Activated T-helper 9 cell treated with anti-CD3 and anti-CD28 coated beads, Interleukin-2, amount 50 U/mL, for 16 hours (primary cell): ENCODE measurements at places on chromosomes 5 and 9.

- DNase-seq: no peak
These were observed 53.7 kb downstream of the KDM4C start for GRCh38 chr9:6811436-6811835.

DNA sequence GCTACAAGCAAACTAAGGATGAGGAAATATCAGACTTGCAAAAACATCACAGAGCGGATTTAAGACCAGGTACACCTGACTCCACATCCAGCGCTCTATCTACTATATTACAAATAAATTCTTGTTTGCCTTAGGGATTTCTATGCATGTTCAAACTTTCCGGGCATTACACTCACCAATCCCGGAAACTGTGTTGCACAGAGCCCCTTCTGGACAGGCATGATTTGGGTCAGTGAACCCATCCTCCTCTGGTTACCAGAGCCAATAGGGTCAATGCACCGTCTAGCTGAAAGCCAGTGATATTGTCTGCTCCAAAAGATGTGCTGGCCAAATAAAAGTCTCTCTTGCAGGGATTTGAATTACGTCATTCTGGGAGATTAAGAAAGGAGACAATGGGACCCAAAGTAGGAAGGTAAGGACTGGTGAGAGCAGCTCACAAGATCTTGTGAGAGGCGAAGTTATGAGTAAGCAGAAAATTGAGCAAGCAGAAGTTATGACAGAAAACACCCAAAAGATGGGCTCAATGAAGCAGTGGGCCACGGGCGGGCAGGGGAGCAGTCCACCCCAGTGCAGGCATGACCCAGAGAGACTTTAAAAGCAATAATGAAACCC, 155.8 kb upstream of the RAI14 start:
- no peak for DNase-seq

- DNase-seq: no peak
These were observed 37.4 kb downstream of the CCDC125 start for GRCh38 chr5:69295088-69295754.

DNA sequence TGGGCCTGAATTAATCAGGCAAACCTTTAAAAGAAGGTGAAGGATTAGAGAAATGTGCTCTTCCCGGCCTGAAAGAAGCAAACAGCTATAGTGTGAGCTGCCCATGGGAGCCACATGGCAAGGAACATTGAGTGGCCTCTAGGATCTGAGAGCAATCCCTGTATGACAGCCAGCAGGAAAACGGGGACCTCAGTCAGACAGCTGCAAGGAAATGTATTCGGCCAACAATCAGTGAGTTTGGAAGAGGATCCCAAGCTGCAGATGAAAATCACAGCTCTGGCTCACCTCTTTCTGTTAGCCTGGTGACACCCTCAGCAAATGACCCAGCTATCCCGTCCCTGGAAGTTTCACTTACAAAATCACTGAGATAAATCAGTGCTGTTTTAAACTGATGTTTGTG, 309.2 kb downstream of the SH3GL2 start:
- DNase-seq: no peak

GRCh38 chr5:3163626-3164025, 412.1 kb upstream of the IRX2 start:
- DNase-seq: no peak

DNA sequence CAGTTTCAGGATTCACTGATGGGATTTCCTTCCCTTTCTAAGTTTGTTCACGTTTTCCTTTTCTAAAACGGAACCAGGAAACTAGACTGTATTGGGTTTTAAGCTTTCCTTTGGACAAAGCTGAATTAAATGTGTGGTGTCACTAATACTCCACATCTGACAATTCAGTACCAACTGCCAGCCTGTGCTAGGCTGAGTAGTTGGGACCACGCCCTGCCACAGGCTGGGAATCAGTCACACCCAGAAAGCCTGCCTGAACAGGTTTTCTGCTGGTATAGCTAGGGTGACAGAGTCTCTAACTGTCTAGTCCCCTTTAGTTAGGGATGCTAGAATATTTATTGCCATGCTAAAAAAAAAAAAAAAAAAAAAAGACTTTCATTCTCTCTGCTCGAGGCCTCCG, 15.6 kb downstream of the SPACA9 start:
- DNase-seq: no peak

- no peak for DNase-seq
These were observed 33.0 kb downstream of the GADD45G start for GRCh38 chr9:89637787-89638186.

GRCh38 chr5:81292130-81292529, 9.3 kb upstream of the ZCCHC9 start:
- DNase-seq: no peak

- DNase-seq: no peak
These were observed 54.3 kb downstream of the SLC46A2 start for GRCh38 chr9:112836394-112836793.

- no peak for DNase-seq
These were observed 19.9 kb downstream of the ENHO start for GRCh38 chr9:34502891-34503290.

DNA sequence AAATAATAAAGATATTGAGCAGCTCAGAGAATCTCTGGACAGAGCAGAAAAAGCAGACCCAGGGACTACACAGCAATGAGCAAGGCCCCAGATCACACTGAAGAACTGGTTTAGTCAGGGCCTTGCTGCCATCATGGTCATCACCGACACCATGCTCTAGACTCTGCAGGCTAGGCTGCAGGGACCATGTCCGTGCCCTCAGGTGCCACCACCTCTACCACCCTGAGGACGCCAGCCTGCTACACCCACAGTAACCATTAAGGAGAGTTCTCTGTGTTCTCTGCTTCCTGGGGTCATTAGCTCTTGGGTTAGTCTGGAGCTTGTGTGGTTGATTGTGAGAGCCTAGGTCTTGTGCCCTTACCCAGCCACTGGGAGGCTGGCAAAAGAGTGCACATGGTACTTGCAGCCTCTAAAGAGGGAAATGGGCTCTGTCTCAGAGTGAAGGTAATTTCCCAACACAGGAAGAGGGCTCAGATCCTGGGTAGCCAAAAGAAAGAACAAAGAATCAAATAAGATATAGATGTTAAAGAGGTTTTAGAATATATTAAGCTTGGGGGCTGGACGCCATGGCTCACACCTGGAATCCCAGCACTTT, 31.9 kb upstream of the JADE2 start:
- no peak for DNase-seq

DNA sequence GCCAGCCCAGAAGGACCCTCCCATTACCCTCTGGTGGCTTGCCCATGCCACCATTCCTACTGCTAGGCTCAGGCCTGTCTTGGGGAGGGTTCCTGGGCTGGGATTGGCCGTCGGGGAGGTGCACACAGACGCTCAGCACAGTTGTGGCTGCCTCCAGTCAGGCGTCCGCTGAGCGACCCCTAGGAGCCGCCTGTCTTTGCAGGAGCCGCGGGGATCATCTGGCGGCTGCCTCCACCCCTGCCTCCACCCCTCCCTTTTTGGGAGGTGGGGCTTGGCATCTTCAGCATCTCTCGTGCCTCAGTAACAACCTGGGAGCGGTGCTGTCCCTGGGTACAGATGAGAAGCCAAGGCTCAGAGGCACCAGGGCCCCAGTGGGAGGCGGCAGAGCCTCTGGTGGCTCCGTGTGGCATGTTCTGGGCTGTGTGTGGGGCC, 39.6 kb downstream of the RXRA start:
- DNase-seq: no peak

- DNase-seq: no peak
These were observed 1028.5 kb downstream of the NR2F1-AS1 start for GRCh38 chr5:92552206-92553160.

- DNase-seq: no peak
These were observed 335.5 kb downstream of the FBXL7 start for GRCh38 chr5:15835514-15835913.

DNA sequence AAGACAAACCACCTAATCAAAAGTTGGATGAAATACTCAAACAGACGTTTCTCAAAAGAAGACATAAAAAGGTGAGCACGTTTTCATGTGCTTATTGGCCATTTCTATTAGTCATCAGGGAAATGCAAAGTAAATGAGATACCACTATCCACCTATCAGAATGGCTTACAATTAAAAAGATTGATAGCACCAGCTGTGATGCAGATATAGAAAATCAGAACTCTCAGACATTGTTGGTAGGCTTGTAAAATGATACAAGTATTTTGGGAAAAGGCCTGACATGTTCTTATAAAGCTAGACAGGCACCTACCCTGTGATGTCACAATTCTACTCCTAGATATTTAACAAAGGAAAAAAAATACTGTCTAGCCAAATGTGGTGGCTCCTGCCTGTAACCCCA, 44.0 kb upstream of the SLC30A5 start:
- no peak for DNase-seq

DNA sequence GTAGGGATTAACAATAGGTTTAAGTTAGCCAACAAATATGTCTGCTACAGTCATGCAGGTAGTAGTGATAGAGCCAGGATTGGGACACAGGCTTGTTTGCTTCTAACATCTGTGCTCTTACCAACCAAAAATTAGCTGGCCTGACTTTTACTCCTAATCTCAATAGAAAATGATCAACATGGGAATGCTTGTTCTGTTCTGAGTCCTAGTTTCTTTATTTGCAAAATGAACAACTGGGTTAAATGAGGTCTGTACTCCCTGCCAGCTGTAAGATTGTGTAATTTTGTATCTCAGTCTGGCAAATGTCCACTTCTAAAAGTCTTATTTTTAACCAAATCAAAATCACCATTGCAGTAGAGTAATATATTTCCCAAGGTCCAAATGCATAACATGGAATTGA, 216.8 kb downstream of the NMUR2 start:
- no peak for DNase-seq

DNA sequence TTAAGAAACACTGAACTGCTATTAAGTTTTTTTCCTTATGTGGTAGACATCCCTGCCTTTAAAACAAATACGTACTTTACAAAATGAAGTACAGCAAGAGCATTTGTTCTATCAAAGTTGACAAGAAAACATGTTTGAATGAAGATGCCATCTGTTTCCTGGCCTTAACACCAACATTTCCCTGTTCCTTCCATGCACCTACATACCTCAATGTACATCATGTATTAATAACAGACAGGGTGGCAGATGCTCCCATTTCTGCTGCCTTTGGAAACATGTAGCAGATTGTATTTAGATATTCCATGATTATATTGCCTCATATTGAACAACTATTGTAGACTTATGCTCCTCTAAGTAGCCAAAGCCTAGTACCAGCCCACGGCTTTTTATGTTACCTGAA, 104.4 kb downstream of the PJA2 start:
- DNase-seq: no peak

DNA sequence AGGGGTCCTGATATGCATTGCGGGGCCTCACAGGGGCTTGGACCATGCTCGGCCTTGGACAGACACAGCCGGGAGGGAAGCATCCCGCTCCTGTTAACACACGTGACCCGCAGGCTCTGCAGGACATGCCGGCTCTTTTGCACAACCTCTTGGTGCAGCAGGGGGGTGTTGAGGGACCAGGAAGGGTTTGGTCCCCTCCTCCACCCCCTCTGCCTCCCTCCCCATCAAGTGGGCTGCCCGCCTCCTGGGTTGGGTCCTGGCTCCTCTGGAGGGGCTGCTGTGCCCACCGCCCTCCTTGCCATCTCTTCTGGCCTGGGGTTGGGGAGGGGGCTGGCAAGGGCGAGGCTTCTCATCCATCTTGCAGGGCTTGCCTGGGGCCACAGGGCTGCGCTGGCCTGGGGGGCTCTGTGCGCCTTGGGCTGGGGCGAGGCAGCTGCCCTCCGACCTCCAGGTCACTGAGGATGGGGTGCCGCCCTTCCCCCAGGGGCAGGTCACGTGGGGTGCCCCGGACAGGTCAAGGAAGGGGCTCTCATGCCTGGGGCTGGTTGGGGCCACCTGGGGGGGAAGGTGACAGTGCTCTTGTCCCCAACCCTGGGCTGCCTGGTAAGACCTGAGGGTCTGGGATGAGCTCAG, 16.8 kb upstream of the SLC9A3 start:
- no peak for DNase-seq

DNA sequence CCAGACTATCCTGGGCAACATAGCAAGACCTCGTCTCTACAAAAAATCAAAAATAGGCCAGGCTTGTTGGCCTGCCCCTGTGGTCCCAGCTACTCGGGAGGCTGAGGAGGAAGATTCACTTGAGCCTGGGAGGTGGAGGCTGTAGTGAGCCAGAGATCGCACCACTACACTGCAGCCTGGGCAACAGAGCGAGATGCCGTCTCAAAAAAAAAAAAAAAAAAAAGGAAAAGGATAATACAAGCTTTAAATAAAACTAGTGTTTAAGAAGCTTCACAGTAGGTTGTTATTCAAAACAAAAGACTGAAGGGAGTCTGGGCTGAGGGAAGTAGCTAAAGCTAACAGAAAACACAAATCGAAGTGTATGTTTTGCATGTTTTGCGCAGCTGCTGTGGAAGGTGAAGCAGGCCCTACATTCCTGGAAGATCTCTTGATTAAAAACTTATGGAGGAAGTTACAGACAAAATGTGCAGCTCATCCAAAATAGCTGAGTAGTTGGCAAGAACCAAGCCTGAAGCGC, 581 bp upstream of the C9orf40 start:
- no peak for DNase-seq

- no peak for DNase-seq
These were observed 227.3 kb upstream of the GLRA1 start for GRCh38 chr5:152151940-152152339.

- DNase-seq: no peak
These were observed 597.8 kb upstream of the CLINT1 start for GRCh38 chr5:158456756-158457155.

DNA sequence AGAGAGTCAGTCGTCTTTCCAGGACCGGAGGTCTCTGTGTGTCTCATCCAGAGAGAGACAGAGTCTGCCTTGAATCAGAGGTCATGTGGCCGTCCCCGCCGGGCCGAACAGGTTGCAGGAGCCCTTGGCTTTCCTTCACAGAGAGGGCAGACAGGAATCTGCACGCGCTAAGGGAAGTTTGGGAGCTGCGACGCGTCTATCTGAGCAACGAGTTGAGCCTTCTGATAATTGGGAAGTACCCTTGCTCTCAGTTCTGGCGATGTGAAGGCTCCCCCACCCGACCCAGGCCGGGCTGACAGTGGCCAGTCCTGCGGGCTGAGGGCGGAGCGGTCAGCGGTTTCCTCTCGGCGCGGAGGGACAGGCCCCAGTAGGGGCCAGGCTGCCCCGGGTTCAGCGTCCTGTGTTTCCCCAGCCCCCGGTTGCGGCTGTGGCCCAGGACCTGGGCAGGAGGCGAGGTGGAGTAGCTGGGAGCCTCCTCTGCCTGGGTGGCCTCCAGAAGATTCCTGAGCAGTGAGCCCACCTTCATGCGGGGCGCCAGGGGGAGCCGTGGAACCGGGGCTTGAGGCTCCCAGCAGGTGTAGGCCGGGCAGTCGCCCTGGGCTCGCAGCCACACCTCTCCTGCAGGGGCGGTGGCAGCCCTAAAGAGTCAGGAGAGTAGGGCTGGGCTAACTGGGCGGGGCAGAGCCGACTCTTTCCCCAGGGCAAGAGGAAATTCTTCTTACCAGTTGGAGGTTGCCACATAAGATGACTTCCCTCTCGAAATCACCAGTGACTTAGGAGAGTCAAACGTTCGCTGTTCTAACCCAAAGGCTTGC, 13.9 kb downstream of the NR2F1 start:
- DNase-seq: no peak
